Left cardiac atrium (tissue), 4 donors: ENCODE measurements at places on chromosomes 5 and 9. TPM values are rescaled to one million over a fixed set of nuclear protein-coding genes. Genes with fewer than 3 reads are reported as not detected.

DNA sequence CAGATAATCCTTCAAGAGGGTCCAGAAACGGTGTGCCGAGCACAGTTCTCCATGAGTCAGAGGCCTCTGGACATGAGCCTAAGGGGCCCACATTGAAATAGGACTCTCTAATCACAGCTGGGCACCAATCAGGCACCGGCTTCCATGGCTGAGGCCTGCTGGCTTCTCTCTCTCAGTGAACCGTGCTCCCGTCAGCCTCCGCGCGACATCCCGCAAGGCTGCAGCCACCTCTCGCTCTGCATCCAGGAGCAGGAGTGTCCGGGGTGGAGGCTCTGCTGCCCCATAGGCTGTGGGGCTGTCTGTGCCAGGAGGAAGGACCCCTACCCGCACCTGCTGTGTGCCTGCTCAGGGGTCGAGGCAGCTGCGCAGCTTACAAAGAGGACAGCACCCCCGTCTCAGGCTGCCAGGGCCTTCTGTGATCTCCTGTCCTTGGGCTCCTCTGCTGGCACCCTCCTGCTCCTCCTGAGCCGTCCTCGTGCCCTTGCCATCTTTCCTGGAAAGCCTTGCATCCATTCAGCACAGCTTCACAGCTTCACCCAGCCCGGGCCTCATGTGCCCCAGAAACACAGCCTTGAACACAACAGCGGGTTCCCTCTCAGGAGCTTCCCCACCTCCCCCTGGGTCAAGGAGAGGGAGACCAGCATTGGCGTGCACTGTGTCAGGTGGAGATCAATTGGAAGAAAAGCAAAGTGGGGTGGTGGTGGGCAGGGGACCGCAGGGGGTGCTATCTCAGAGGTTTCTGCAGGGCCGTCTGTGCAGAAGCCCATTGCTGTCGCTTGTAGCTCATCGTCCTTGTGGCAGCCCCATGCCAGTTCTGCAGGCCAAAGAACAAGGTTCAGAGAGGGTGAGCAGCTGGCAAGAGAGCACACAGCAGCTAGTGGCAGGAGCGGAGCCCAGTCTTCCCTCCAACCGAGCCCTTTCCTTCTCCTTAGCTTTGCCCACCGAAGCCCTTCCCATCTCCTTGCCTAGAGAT is 22.8 kb upstream of the FCN1 start:
- DNase-seq = no peak

GRCh38 chr5:135051872-135052271 is 17.8 kb upstream of the PITX1 start:
- no peak for DNase-seq

DNA sequence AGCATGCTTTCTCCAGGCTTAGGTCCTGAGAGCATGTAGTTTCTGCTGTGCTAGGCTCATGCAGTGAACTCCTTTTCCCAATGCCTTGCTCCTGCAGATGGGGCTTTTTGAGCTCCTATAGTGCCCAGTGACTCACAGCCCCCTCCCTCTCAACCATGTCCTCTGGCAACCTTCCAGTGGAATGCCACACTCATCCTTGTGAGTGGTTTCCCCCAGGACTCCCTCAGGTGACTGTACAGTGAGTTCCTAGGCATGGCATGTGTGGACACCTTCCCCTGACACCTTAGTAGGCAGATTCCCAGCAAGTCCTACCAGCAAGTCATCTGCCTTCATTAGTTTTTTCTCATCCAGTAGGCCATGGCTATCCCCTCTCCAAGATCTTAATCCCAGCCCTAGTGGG is 72.4 kb upstream of the CXCL14 start:
- DNase-seq = no peak

GRCh38 chr9:121725008-121725775 is 73.8 kb downstream of the DAB2IP start:
- DNase-seq = peak; percentile 97

GRCh38 chr5:176891331-176891958 is 7.7 kb downstream of the HK3 start:
- no peak for DNase-seq

- DNase-seq = no peak
Observed at GRCh38 chr5:34998058-34998789, 49.5 kb downstream of the AGXT2 start.

GRCh38 chr5:119879446-119879845 is 250.1 kb downstream of the FAM170A start:
- DNase-seq = no peak

- DNase-seq = peak; percentile 29
Observed at GRCh38 chr9:81529556-81530193, 159.7 kb downstream of the TLE1 start.

GRCh38 chr5:96509721-96510350 is 76.8 kb upstream of the PCSK1 start:
- DNase-seq = no peak

- DNase-seq = no peak
Observed at GRCh38 chr5:77339337-77339890, 128.9 kb downstream of the PDE8B start.

DNA sequence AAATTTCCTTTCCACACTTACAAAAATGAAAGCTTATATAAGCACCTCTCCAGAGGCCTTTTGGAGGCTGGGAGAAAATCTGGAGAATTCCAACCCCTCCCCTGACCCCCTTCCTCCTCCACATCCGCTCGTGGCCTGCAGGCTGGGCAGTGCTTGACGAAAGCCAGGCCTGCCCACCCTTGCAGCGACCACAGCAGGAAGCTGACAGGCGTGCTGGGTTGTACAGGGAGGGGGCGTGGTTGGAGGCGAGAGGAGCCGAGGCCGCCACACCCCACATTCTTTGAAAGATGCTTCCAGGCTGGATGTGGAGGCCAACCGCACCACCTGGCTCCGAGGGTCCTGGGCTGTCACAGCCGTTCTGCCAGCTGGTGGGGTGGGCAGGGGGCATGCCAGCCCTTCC is 47.8 kb upstream of the IER5L start:
- peak; percentile 89 for DNase-seq

GRCh38 chr5:68353605-68354004 is 138.0 kb downstream of the PIK3R1 start:
- DNase-seq = no peak

GRCh38 chr5:36519881-36520280 is 86.5 kb upstream of the SLC1A3 start:
- no peak for DNase-seq

DNA sequence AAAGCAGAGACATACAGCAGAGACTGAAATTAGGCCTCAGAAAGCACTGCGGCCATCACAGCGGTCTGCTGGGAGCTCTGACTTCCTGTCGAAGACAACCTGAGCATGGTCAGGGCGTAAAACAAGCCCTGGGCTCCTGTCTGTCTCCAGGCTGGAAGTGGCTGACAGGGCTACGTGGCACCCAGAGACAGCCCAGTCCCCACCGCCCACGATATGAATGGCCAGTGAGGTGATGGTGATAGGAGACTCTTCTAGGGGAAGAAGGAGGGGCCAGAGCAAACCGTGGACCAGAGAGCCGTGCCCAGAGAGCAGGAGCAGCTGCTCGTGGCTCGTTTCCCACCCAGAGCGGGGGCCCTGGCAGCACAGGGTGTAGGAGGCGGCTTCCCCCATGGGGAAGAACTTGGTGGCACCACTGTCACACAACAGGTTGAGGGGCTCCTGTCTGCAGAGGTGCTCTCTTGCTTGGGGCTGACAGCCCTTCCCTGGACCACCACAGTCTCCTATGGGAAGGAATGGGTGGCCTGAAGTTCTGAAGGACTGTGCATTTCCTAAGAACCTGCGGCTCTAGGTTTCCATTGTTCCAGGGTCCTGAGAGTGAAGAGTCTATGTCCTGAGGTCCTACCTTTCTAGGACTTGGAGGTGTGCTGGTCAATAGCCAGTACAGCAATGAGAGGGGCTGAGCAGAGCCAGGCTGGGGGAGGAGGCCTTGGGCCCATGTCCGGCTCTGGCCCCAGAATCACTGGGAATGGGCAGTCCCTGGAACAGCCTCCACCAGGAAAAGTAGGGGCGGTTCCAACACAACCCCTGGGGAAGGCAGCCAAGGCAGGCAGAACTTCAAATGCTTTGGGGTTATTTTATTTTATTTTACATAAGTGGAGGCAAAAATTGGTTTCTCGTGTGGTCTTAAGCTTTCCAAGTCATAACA is 56.4 kb downstream of the BARX1 start:
- DNase-seq = peak; percentile 7

GRCh38 chr9:35313916-35314315 is 152.1 kb downstream of the UNC13B start:
- no peak for DNase-seq

DNA sequence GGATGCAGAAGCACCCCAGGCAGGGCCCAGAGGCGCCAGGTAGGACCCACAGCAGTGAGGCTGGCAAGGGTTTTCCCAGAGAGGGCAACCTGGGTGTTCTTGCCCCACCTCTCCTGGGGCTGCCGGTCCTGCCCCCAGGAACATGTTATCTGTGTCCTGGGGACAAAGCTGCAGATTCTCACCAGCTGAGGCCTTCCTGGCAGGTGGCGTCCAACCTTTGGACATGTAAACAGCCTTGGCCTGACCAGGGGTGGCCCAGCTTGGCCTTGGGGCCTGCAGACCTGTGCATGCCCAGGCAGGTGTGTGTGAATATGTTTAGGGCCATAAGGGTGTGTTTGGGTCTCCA is 101.8 kb upstream of the LARP1 start:
- no peak for DNase-seq

- no peak for DNase-seq
Observed at GRCh38 chr5:147177125-147177840, 57.5 kb upstream of the STK32A start.

DNA sequence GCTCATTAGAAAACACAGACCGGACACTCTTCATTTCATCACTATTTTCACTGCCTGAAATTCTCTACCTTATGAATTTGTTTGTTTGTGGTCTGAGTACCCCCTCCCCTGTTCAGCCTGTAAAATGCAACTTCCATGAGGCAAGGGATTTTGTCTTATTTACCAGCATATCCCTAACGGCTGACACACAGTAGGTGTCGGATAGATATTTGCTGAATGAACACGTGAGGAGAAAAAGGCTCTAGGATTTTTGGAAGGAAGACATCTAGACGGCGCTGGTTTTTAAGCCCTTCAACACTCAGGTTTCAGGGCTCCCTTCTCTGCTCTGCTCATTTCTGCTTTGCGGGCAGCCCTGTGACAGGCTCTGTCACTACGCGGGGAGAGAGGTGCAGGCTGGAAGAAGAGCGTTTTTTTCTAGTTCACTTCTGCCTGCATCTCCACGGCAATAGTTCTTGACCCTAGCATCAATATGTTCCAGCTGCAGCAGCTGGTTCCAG is 41.0 kb downstream of the KCNMB1 start:
- no peak for DNase-seq

DNA sequence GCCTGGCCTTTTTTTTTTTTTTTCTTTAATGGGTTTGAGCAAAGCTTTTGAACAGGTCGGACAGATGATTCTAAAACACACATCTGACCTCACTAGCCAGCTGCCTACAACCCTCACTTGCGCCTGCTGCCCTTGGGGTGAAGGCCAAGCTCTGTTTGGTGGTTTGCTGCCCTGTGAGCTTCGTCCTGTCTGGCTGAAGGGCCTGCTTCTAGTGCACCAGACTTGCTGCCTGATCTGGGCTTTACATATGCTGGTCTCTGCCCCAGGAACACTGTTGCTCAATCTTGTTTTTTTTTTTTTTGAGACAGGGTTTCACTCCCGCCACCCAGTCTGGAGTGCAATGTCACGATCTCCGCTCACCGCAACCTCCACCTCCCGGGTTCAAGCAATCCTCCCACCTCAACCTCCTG is 16.4 kb upstream of the DOLPP1 start:
- no peak for DNase-seq

- peak; percentile 37 for DNase-seq
Observed at GRCh38 chr9:114662081-114662989, 4.7 kb upstream of the TEX53 start.

FOXD4L6 gene
- 0.15 TPM for total RNA-seq

FAM221B gene
- not detected for total RNA-seq

PRRC1 gene
- 41.2 TPM for total RNA-seq

TXNDC8 gene
- not detected for total RNA-seq

WDR38 gene
- not detected for total RNA-seq

ORM2 gene
- total RNA-seq = 1.6 TPM

SMIM33 gene
- total RNA-seq = not detected

SHC3 gene
- total RNA-seq = 1.5 TPM

DBH gene
- total RNA-seq = not detected
